ENCODE measurements at places on chromosomes 7 and 10. TPM values are rescaled to one million over a fixed set of nuclear protein-coding genes. Genes with fewer than 3 reads are reported as not detected.

DNA sequence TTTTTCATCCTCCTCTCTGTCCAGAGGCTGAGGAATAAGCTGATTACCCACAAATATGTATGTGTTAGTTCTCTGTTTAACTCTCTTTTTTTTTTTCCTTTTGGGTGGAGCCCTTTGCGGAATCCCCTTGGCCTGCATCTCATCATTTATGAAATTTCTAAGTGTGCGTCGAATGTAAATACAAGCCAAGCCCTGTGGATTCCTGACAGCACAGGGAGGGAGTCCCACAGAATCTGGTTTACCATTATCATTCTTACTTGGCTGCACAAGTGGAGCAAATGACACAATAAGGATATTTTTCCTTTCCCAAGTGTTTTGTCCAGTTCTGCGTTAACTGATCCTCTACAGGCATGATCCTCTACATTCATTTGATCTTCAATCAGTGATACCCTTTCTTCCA lies 11.4 kb downstream of the STK31 start:
- no peak for DNase-seq

DNA sequence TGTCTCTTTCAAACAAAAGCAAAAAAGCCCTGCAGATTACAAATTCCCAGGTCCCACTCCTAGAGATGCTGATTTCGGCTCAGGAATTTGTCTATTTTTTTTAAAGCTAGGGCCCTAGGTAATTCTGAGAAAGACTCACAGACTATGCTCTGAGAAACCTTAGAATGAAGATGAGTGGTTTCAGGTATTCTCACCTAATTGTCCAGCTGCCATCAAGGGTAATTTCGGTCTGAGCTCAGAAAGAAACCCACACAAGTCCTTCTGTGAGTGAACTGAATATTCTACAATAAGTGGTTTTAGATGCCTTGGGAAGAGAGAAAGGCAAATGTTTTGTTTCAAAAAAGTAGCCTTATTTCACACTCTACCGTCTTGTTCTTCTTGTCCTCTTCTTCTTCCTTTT lies 45.7 kb downstream of the DCLRE1A start:
- no peak for DNase-seq

The TSPAN12 gene
- 176 TPM for polyA plus RNA-seq

- DNase-seq, result no peak
Measured at GRCh38 chr10:100740476-100741377, 4.7 kb upstream of the PAX2 start.

DNA sequence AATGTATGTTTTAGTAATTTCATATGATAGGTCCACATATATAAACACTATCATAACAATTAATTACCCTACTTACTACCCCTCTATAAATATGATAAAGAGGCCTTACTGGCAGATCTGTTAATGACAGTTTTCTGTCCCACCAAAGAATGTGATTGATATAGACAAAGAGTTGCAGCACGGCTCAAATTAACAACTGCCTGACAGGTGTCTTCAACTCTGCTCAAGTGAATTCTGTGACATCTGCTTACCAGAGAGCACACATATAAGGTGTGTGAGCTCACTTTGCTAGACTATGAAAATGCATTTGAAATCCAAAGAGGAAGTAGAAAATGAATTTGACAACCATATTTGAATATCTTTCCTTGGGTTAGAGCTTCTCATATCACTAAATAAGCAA lies 36.6 kb downstream of the CACNA2D1 start:
- no peak for DNase-seq

DNA sequence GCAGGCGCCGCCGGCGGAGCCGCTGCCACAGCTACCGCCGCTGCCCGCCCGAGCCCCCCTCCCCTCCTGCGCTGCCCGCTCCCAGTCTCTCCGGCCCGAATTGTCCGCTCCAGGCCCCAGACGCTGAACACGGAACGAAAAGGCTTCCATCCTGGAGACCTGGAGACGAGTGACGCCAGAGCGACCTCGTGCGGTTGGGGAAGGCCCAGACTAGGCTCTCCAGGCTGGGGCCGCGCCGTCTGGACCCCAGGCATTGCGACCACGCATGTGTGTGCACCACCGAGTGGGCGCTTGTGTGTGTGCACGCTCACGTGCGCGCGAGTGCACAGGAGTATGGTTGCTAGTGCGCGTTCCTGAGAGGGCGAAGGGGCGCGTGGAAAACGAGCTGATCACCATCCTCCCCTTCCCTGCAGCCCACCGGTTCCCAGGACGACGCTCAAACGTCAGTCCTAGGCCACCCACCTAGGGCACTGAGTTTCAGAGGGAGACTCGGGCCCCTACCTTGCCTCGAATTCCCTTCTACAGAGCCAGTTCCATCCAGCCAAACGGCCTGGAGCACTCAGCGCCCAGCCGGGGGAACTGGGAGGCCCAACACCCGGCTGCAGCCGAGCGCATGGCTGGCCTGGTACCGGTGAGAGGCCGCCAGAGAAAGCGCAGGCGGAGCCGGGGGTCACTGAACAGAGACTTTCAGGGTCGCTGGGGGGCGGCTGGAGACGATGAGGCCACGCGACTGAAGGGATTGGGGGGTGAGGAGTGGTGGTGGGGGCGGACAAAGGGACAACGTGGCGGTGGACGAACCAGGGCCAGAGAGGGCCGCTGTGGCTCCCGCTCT lies 11.6 kb downstream of the LBX1 start:
- no peak for DNase-seq

DNA sequence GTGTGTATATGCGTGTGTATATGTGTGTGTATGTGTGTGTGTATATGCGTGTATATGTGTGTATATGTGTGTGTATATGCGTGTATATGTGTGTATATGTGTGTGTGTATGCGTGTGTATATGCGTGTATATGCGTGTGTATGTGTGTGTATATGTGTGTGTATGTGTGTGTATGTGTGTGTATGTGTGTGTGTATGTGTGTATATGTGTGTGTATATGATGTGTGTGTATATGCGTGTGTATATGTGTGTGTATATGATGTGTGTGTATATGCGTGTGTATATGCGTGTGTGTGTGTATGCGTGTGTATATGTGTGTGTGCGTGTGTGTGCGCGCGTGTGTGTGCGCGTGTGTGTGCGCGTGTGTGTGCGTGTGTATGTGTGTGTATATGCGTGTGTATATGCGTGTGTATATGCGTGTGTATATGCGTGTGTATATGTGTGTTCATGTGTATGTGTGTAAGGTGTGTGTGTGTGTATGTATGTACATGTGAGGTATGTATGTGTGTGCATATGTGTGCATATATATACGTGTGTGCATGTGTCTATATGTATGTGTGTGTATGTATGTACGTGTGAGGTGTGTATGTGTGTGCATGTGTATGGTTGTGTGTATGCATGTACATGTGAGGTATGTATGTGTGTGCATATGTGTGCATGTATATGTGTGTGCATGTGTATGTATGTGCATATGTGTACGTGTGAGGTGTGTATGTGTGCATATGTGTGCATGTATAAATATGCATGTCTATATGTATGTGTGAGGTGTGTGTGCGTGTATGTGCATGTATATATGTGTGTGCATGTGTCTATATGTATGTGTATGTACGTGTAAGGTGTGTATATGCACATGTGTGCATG lies 6.0 kb downstream of the UCN3 start:
- DNase-seq, result no peak

GRCh38 chr10:113381981-113382509 lies 170.8 kb upstream of the HABP2 start:
- DNase-seq, result no peak

DNA sequence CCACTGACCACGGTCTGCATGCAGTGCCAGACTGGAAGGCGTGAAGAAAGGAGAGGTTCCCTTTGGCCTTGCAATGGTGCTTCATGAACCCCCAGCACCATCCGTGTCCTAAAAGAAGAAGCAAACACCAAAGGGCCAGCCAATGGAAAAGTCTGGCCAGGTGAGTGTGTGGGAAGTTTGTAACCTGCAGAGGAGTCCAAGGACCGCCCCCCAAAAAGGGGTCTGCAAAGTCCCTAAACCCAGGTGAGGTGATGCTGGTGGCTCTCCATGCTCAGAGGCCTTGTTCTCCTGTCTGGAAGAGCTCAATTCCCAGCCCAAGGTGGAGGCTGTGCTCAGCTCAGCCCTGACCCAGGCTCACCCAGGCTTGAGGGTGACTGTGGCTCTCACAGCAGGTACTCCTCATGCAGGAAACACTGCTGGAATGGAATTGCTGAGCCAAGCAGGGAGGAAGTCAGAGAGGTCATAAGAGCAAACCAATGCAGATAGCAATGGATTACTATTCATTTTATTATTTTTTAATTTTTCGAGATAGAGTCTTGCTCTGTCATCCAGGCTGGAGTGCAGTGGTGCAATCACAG lies 52.4 kb upstream of the NANOS1 start:
- no peak for DNase-seq

The DENND2A gene
- polyA plus RNA-seq, result 35.4 TPM

GRCh38 chr10:69064762-69065328 lies 23.1 kb upstream of the SRGN start:
- DNase-seq, result no peak
